Dorsolateral prefrontal cortex (tissue), 122 donors: ENCODE measurements at places on chromosomes 5 and 9. TPM values are rescaled to one million over a fixed set of nuclear protein-coding genes. Genes with fewer than 3 reads are reported as not detected.
A peak's percentile ranks its signal among the peaks of the same experiment; 100 is the strongest.

Gene LCN10
- 0.59 TPM for total RNA-seq

Gene NME5
- total RNA-seq, result 34.9 TPM

Gene DIMT1
- 12.5 TPM for total RNA-seq

Gene ST8SIA4
- 7.7 TPM for total RNA-seq

Gene MLANA
- total RNA-seq, result not detected

Gene PTAR1
- total RNA-seq, result 57.0 TPM

- no peak for DNase-seq
These were observed 57.0 kb upstream of the RNF180 start for GRCh38 chr5:64108674-64109073.

DNA sequence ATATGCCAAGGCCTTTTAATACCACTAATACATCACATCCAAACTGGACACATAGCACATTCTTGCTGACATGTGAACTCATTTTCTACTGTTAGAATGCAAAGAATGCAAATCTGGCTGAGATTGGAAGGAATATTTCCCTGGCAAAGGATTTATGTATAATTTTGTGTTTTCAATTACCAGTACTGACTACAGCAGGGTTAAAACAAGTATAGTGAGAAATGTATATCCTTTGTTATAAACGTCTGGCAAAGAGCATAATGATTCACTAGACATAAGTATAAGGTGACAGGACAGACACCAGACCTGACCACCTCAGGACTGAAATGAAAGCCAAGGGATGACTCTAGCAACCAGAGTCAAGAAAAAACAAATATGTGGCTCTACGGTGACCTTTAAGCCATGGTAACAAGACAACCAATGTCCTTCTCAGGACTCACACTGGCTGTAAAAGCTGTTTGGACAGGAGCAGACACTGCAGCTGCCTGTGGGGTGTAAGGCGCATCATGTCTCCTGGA lies 95.0 kb downstream of the MRPS27 start:
- no peak for DNase-seq

DNA sequence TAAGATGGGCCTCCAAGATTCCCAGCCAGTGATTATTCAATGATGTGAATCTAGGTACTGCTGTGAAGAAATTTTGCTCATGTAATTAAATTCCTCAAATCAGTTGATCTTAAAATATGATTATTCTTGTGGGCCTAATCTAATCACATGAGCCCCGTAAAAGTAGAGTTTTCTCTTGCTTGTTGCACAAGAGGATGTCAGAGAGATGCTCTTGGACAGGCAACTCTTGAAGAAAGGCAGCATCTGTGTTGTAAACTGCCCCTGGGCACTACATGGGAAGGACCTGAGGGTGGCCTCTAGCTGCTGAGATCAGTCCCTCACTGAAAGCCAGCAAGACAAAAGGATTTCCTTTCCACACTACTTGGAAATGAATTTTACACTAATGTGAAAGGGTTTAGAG lies 132.9 kb downstream of the TRPM3 start:
- DNase-seq, result no peak

DNA sequence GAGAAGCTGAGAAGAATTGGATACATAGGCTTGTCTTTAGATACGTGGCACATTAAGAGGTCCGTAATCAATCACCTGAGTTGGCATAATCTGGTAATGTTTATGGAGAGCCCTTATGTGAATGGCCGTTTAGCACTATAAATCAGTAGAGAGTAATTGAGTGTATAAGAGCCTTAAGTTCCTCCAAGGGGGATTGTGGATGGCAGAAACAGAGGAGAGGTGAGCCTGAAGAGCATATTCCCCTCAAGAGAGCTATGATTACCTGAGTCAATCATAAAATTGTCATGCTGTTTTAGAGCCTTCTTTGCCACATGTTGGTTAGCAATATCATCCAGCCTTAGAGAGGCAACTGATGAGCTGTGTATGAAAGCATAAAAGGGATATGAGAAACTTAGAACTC lies 58.8 kb downstream of the FOCAD start:
- DNase-seq, result no peak

DNA sequence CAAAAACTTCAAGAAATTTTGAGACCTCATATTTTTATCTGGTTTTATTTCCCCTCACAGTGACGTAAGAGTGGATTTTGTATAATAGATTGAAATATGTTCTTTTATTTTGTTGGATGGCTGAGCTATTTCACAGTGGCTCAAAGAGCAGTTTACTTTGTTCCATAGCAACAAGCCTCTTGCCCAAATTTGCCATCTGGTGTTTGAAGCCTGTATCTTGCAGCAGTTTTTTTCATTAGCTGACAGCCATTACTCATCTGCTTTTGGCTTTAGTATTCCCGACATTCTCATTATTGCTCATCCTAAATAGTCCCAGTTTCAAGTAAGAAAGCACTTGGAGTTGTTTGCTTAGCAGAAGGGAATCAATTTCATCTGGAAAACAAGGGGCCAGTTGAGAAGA lies 36.3 kb downstream of the GDA start:
- no peak for DNase-seq

- no peak for DNase-seq
These were observed 101.9 kb downstream of the F2RL2 start for GRCh38 chr5:76521240-76521758.

- no peak for DNase-seq
These were observed 15.0 kb upstream of the HSPB3 start for GRCh38 chr5:54440456-54440893.

GRCh38 chr5:54175-54730 lies 37.7 kb upstream of the PLEKHG4B start:
- DNase-seq, result no peak

DNA sequence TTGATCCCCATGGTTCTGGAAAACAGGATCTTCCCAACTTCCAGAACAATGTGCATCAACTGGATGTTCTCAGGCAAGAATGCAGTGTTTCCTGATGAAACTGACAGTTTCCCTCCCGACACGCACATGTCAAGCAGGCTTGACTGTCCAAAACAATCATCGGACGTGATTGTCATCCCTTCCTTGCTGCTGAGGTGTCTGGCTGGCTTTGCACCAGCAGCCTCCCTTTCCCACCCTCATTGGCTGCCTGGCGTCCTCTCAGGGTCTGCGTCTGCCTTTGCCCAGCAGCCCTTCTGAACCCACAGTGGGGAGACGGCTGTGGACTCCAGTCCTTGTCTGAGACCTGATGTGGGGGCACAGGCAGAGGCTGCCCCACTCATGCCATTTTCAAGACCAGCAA lies 110.8 kb downstream of the MARCHF3 start:
- no peak for DNase-seq

- no peak for DNase-seq
These were observed 23.8 kb upstream of the SPTAN1 start for GRCh38 chr9:128528445-128529160.

GRCh38 chr9:4497395-4497794 lies 7.1 kb downstream of the SLC1A1 start:
- DNase-seq, result no peak

GRCh38 chr9:93098236-93098946 lies 2.4 kb downstream of the CARD19 start:
- peak; percentile 75 for DNase-seq

GRCh38 chr9:11779971-11780370 lies 913.2 kb upstream of the TYRP1 start:
- DNase-seq, result no peak
